ENCODE measurements at places on chromosomes 2 and 18. TPM values are rescaled to one million over a fixed set of nuclear protein-coding genes. Genes with fewer than 3 reads are reported as not detected.

The RMND5A gene
- total RNA-seq: 20.5 TPM

The SAP130 gene
- 6.7 TPM for total RNA-seq

The TMEM200C gene
- total RNA-seq: not detected

The GTF2A1L gene
- total RNA-seq: 1.5 TPM

The TEKT4 gene
- total RNA-seq: not detected

The CACNB4 gene
- 1.2 TPM for total RNA-seq

The CNDP1 gene
- total RNA-seq: not detected

The LYPD1 gene
- total RNA-seq: 29.3 TPM

The MAP2 gene
- total RNA-seq: 0.59 TPM

The ANKRD29 gene
- total RNA-seq: 0.59 TPM

The ALPI gene
- not detected for total RNA-seq

Data from smooth muscle cell of the umbilical artery (primary cell).